ENCODE measurements at places on chromosomes 5 and 9.

DNA sequence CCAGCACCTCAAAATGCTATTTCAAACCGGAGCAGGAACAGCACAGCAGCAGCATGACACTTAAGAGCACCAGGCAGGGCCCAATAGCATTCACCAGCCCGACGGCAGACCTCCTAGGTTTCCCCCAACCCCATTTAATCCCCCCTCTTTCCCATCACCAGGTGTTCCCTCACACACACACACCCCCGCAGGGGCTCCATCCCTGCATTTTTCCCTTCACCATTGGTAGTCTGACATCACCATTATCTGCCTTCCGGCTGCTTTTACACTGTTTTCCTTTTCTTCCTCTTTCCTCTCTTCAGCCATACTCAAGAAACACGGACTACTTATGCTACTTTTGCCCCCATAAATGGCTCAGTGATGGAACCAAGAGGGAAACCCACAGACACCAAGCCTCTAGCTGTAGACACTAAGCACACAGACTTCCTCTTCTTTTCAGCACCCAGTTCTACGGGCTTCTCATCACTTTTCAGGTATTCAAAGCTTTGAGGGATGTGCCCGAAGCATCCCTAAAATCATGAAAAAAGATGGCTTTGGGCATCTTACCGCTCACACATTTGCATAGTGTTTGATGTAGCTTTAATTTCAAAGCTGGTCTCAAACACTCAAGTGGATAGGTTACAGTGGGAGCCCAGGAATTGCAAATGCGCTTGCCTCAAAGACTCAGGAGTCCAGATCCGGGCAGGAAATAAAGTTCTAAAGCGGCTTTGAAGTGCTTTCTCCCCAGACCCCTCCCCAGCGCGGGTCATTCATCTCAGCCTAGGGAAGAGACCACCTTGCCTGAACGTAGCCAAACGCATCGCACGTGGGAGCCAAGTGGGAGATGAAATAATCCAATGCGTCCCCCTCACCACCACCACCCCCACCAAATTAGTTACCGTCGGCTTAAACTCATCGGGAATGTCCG lies 141.5 kb downstream of the TSSK1B start:
- DNase-seq = no peak

DNA sequence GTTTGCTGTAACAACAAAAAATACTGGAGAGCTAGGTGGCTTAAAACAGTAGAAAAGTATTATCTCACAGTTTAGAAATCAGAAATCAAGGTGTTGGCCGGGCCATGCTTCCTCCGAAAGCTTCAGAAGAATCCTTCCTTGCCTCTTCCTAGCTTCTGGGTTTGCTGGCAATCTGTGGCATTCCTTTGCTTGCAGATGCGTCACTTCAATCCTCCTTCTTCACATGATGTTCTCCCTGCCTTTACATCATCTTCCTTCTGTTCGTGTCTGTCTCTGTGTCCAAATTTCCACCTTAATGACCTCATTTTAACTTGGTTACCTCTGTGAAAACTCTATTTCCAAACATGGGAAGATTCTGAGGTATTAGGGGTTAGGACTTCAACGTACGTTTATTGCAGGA lies 90.4 kb upstream of the CHD1 start:
- no peak for DNase-seq

- DNase-seq = no peak
Observed at GRCh38 chr5:158601118-158601517, 498.6 kb downstream of the EBF1 start.

GRCh38 chr9:87127543-87127942 lies 180.2 kb upstream of the GAS1 start:
- DNase-seq = no peak

DNA sequence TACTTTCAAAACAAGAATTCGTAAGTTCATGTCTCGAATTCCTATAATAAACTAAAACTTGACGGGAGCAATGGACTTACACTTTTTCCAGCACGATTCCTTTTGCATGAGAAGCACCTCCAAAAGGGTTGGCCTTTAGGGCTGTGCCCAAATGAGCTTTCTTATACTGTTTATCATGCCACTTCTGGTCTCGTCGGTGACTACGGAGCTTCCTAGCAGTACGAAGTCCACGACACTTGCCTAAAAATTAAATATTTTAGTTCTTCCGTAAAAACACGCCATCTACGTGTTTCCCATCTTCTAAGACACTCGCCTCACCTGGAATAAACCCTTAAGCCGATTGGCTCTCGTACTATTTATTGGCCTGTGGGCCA lies 554 bp downstream of the RPS23 start:
- no peak for DNase-seq

- DNase-seq = no peak
Observed at GRCh38 chr5:122972877-122973276, 63.6 kb downstream of the PPIC start.

DNA sequence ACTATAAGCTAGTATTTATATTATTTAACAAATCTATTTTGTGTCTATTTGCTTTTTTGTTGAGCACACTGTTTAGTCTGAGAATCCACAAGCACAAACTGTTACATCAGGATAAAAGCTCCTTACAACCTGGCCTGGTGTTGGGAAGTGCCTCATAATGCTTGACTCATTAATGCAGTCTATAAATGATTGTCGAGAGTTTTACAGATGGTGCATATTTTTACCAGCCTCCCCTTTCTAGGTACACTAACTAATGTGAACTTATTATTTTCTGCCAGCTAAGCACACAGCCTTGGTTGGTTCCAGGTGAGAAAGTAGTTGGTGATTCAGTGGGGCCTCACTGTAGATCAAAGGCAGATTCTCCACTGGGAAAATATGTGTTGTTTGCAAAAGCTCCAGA lies 151.0 kb upstream of the ADAMTS16 start:
- no peak for DNase-seq

GRCh38 chr9:130172161-130172857 lies at the start of gene NCS1:
TSS of gene NCS1 (plus strand) at chr9:130172404. CDS start at chr9:130172664, 260 bp downstream.
- peak; percentile 18 for DNase-seq

DNA sequence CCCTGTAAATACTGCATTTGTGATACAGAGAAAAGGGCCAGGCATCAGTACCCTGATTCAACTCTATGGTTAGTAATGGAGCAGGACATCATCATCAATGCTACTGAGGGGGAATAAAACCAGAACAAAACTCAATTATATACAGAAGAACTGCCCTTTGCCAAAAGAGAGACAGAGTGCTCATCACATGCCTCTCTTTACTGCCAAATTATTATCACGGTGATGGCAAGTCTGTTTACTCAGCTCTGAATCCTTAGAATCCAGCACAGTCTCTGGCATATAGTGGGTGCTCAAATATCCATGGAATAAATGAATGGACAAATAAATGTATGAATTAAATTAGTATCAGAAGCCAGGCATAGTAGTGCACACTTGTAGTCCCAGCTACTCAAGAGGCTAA lies 130.2 kb downstream of the TTC39B start:
- DNase-seq = no peak

DNA sequence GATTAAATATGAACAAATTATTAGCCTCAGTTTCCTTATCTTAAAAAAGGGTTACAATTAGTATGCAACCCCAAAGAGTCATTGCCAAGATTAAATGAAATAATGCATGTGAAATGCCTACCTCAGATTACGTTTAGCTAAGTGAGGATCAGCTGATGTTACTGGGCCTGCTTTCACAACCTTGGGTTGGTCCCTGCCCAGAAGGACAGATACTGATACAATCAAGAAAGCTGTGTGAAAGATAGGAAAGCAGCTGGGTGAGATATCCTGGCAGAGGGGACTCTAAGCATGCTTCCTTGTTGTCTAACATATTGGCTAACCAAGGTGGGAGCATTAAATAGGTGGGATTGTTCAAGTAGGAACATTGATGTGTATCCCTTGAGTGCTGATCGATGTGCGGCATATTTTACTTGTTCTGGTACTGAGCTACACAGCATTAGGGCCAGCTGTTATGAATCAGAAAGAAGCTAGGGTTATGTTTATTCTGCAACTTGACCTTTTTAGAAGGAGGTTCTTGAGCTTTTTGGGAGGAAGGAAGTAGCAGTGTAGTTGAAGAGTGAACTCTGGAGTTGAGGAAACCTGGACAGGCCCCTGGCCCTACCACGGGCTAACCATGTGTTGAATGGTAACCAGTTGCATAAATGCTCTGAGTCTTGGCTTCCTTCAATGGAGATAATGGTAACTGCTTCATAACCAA lies 28.9 kb downstream of the SNX24 start:
- no peak for DNase-seq

- DNase-seq = no peak
Observed at GRCh38 chr9:77751341-77752091, 103.4 kb upstream of the GNA14 start.

GRCh38 chr9:127519301-127520166 lies 68.2 kb downstream of the LRSAM1 start:
- no peak for DNase-seq

DNA sequence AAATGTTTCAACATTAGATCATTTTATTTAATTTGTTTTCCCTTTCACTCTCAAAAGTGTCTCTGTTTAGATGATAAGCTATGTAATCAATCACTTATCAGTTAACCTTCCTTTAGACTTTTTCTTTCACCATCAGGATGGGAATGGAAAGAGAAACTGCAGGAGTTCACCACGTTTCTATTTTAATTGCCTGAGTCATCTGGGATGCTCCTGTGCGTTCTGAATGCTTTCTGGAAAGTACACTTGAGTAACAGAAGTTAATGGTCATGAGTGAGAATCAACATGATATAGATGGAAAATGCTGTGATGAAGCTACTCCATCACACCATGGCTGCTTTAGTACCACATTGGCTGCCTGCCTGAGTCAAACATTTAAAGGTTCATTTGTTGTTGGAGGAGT lies 783.3 kb upstream of the CDH9 start:
- no peak for DNase-seq

GRCh38 chr5:154140381-154140780 lies 50.2 kb upstream of the GALNT10 start:
- no peak for DNase-seq

DNA sequence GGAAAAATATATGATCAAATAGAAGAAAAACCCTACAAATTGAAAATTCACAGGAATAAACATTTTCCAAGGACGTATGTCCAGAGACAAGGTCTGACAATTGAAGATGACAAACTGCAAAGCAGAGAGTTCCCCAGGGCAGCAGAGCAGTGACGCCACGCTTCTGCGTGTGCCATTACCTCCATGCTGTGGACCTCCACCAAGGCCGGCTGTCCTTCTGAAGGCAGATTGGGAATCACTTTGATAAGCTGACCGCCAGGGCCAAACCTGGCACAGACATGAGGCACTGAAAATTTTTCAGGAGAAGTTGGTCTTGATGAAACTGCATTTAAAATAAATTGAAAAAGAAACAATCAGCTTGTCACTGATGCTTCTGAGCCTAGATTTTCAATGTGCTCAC lies 18.6 kb downstream of the SEC16A start:
- no peak for DNase-seq

GRCh38 chr5:138544181-138545134 lies 1.4 kb upstream of the ETF1 start:
- no peak for DNase-seq

GRCh38 chr9:136928591-136928990 lies 15.9 kb downstream of the FBXW5 start:
- no peak for DNase-seq

DNA sequence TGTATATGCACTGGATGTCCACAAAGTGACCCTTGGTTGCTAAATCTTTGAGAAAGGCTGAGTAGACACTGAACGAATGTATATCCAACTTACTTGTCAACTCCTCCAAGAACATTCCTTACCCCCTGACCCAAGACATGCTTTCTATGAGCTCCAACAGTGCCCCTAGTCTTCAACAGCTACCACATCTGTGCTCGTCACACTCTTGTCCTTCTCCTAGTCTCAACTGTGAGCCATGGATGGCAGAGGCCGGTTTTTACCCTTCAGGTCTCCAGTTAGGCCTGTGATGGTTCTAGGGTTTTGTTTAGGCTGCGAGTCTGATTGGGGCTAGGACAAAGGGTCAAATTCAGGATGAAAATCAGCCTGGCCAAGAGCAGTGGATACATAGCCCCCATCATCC lies 19.0 kb upstream of the GPX3 start:
- no peak for DNase-seq

GRCh38 chr9:16202914-16203728 lies 650.3 kb downstream of the CCDC171 start:
- no peak for DNase-seq

DNA sequence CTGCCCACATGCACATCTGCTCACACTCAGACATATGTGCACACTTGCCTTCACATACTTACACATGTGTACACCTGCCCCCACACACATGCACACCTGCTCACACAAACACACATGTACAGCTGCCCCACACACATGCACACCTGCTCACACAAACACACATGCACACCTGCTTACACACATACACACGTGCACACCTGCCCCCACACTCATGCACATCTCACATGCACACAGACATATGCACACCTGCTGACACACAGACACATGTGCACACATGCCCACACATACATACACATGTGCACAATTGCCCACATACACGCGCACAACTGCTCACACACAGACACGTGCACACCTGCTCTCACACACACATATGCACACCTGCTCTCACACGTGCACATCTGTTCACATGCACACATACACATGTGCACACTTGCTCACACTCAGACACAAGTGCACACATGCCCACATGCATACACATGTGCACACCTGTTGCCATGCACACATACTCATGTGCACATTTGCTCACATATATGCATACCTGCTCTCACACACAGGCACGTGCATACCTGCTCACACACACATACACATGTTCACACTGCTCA lies 147.8 kb upstream of the FOXD4L5 start:
- no peak for DNase-seq

- DNase-seq = no peak
Observed at GRCh38 chr9:82499337-82499736, 510.8 kb downstream of the SPATA31D1 start.

GRCh38 chr5:160616712-160617497 lies 195.2 kb downstream of the PTTG1 start:
- DNase-seq = no peak

- DNase-seq = no peak
Observed at GRCh38 chr9:126327714-126328185, 1.1 kb downstream of the MVB12B start.

DNA sequence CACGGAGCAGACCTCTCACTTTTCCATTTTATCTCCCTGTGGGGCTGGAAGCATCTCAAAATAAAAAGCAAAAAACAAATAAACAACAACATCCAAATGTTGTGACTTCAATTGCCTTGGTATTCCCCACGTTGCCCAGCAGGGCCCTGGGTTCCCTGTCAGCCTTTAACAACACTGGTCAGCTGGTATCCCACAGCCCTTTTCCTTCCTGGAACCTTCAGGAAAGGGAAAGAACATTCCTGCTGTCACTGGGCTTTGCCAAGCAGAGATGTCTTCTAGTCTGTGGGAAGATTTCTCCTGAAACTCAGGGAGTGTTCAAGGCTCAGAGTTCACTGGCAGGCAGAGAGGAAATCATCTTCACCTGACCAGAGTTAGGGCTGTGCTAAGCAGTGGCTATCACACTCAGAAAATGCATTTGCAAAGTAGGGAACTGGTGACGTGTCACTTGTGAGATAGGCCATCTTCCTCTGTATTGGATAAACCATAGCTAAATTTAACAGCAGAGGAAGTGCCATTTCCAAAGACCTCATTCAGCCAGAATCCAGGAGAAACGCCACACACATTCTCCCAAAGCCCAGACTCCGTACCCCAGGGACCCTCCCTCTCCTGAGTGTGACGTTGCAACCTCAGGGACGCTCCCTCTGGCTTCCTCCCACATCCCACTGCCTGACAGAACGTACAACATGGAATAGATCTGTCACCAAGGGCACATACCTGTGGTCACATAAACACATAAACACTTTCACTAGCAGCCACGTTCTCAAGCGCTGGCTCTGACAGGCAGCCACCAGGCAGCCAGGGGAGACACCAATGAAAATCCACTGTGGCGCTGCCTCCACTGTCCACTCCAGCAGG lies 274.0 kb upstream of the DAPK1 start:
- DNase-seq = no peak

- peak; percentile 34 for DNase-seq
Observed at GRCh38 chr9:35790385-35791296, 750 bp upstream of the NPR2 start.
